ENCODE measurements at places on chromosomes 6 and 20.

DNA sequence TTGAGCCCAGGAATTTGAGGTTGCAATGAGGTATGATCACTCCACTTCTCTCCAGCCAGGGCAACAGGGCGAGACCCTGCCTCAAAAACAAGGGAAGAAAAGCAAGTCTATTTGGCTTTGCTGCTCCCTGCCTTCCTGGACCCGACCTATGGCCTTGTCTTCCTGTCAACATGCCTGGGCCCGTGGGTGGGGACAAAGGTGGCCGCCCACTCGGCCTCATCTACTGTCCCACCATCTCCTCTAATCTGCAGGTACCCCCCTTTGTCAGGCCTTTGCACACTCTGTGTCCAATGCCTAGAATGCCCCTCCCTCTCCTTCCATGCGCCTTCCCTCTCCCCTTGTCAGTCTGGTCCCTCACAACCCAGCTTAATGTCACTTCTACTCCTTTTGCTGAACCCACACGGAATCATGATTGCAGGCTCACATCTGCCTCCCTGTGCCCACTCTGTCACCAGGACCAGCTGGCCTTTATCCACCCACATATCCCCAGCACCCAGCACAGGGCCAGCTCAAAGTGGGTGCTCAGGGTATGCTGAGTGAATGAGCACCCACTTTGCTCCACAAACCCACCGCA lies 40.3 kb downstream of the MDFI start:
- DNase-seq, result no peak

DNA sequence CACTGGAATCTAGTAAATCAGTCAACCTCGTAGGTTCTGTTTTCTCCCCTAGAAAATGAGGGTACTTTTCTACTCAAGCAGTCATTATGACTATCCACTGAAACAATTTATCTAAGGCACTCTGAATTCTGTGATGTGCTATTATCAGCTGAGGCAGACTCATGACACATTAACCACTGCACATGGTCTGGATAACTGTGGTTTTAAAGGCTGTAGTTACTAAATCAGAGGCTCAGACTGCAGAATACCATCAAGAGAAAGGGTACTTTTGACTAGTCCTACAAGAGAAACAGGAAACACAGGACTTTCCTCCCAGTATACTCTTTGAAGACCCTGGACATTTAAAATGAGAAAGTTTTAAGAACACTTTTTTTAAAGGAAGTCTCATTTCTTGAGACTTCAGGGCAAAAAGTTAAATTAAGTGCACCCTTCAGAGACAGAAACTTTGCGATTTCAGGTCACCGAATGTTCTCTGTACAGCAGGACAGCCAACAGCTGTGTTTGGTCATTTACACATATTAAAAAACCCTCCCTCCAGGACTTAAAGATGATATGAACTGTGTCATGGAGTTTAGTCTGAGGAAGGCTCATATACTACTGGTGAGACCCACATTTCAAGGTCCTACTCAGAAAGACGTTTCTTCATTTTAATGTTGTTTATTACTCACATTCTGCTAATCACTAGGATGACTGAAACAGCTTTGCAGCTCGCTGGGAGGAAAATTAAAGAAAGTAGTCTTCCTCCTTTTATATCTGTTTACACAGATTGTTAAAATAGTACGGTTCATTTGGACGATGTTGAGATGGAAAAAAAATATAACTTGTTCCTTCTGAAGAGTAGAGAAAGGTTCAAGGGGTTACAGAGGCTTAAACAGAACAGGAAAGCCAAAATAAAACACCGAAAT lies 19.9 kb downstream of the ATXN1 start:
- DNase-seq, result no peak

DNA sequence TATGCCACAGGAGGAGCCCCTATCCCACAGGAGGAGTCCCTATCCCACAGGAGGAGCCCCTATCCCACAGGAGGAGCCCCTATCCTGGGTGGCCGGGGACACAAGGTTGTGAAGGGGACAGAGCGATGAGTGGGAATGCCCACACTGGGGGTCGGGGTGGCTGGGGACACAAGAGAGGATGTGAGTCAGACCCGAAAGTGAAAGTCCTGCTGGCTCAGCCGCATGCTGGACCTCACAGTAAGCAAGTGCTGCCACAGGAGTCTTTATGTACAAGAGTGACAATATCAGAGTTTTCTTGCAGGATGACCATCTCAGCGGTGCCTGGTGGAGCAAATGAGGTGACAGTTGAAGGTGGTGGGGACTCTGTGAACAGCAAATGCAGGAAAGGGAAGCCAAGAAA lies 93.7 kb downstream of the PSMB1 start:
- no peak for DNase-seq

GRCh38 chr6:2197177-2197671 lies 48.2 kb downstream of the GMDS start:
- DNase-seq, result no peak

GRCh38 chr6:92047152-92047850 lies 1372.1 kb downstream of the EPHA7 start:
- DNase-seq, result no peak

DNA sequence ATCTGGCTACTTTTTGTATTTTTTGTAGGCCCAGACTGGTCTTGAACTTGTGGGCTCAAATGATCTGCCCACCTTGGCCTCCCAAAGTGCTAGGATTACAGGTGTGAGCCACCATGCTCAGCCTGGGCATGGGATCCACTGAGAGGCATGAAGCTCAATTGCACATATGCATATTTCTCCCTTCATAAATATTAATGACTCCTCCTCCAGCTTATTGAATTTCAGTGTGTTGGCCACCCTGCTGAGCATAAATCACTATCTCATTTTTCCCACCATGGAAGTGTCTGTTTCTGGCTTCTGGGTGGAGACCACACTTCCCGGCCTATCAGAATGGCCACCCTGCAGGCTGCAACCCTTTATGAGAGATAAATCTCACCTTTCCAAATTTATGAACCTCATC lies 53.6 kb upstream of the KIF16B start:
- no peak for DNase-seq

- DNase-seq, result no peak
Observed at GRCh38 chr6:153334121-153334520, 203.0 kb upstream of the RGS17 start.

GRCh38 chr20:5900908-5901307 lies 49.4 kb downstream of the TRMT6 start:
- no peak for DNase-seq

- DNase-seq, result no peak
Observed at GRCh38 chr6:81900616-81901015, 148.1 kb upstream of the TENT5A start.

DNA sequence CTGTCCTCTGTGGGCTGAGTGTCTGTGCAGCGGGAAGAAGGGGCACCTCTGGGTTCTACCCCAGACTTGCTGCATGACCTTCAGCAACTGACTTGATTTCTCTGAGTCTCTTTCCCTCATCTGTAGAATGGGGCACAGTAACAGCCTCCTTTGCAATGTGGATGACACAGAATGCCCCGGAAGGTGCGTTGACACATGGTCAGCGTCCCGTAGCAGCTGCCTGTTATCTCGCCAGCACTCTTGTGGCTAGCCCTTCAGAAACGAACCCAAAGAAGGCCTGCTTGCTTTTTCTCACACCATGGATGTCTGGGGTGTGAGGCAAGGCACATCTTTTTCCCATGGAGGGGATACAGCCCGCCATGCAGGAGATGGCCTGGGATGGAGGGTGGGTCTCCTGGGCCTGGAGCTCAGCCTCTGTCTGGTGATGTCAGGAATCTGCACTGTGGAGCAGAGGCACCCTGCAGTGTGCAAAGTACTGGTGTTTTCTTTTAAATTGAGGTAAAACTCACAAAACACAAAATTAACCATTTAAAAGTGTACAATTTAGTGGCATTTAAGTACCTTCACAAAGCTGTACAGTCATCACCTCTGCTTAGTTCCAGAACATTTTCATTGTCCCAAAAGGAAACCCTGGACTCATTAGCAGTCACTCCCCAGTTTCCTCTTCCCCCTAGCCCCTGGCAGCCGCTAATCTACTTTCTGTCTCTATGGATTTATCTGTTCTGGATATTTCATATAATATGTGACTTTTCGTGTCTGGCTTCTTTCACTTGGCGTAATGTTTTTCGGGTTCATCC lies 59.8 kb upstream of the FAM83D start:
- DNase-seq, result no peak

- no peak for DNase-seq
Observed at GRCh38 chr20:35059110-35059509, 33.5 kb downstream of the TRPC4AP start.

- DNase-seq, result no peak
Observed at GRCh38 chr20:23086931-23087411, 847 bp upstream of the CD93 start.

Data from GOT3 (cell line).